Dermis blood vessel endothelial cell (primary cell): ENCODE measurements at places on chromosomes 6 and 20. TPM values are rescaled to one million over a fixed set of nuclear protein-coding genes. Genes with fewer than 3 reads are reported as not detected.

The RAMACL gene
- 2.9 and 6.6 TPM in 2 replicates for total RNA-seq

The NQO2 gene
- 22.5 and 24.1 TPM in 2 replicates for total RNA-seq

The LSM14B gene
- total RNA-seq: 31.3 and 32.8 TPM in 2 replicates

DNA sequence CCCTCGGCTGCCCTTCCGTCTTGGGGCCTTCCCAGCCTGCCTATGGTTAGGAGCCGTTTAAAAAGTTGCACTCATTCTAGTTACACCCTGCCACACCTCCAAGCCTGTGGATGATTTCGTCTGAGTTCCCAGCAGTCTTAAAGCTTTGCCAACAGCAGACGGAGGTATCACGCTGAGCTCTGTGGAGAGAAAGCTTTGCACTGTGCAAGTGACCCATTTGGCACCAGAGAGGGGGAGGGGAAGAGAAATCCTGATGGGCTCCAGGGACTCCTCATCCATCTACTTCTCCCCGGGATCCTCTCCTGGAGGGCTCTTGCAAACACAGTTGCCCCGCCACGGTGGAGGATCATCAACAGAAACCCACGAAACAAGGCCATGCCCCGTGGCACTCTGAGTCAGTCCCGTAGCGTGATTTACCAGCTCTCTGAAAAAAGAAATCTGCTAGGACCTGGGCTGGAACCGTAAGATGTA is 98.8 kb upstream of the CITED2 start:
- DNase-seq: no peak

DNA sequence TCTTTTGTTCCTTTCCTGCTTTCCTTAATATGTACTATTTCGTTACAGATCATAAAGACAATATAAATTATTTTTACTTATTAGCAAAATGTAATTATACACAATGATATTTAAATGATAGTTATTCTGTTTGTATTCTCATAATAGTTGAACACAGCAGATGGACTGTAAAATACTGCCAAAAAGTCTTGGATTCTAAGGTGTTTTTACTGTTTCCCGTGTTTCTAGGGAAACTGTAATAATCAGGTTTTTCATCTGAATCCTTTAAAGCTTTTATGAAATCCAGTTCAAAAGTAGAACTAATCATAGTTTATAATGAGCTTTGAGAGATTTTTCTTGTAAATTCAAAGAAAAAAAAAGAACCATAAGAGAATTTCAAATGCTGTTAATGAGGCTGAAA is 148.4 kb downstream of the GRIK2 start:
- DNase-seq: no peak

DNA sequence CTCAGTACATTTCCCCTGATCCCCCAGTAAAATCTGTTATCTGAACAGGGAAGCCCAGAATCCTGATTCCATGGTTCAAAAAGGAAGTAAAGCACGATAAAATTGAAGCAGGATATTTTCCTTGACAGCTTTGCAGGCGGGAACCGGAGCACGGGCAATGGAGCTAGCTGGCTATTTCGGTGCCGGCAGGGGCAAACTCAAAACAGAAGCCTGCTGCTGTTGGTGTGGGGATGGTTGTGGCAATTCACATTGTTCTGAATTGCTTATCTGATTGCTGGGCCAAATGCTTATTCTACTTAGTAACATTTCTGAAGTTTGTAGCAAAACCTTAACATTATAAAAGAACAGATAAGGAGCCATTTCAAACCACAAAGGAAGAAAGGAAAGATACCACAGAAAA is 172.4 kb downstream of the MMS22L start:
- DNase-seq: no peak

- DNase-seq: no peak
Observed at GRCh38 chr6:137227871-137228302, 8.7 kb upstream of the IFNGR1 start.

GRCh38 chr6:124590001-124590400 is 372.2 kb upstream of the RNF217 start:
- DNase-seq: no peak

GRCh38 chr6:2094642-2095041 is 150.8 kb downstream of the GMDS start:
- DNase-seq: no peak

DNA sequence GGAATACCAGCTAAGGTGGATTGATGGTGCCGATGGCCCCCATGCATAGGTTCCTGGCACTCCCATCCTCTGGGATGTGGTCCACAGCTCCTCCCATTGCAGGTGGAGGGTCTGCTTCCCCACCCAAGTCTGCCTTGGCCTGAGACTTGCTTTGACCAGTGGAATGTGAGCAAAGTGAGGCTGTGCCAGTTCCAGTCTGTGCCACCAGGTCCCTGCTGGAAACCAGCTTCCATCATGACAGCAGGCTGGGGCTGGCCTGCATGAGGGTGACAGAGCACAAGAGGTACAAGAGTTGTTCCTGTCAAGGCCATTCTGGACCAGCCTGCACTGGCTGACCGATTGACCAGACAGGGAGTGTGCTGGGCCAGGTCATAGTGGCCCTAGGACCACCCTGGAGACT is 27.0 kb upstream of the CCR6 start:
- no peak for DNase-seq

DNA sequence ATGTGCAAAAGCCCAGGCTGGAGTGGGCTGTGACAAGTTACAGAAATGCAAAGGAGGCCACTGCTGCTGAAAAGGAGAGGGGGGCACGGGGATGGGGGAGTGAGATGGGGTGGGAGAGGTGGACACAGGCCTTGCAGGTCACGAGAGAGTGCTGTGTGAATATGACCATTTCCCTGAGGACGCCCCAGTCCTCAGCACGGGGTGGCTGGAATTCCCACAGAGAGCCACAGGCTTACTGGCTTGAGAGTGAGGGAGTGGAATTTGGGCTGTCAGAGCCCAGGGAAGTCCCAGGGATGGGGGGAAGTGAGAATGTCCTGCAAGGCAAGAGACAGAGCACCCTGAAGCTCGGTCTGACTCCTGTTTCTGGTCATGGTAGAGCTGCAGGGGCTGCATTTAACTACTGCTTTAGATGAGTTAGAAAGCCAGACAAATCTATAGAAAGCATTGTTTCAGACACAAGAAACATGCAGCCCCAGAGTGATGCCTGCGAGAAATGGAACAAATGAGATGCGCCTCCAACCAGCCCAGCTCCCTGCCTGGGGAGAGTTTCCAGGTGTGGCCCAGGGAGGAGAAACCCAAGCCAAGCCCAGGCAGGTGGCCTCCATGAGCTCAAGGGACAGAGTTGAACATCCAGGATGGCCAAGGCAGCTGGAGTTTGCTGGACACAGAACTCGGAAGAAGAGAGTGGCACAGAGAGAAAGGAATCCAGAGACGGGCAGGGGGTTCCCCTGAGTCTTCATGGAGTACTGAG is 30.5 kb downstream of the NPEPL1 start:
- no peak for DNase-seq

GRCh38 chr6:162118706-162119105 is 608.9 kb downstream of the PRKN start:
- no peak for DNase-seq
